ENCODE measurements at places on chromosomes 12 and 14.

DNA sequence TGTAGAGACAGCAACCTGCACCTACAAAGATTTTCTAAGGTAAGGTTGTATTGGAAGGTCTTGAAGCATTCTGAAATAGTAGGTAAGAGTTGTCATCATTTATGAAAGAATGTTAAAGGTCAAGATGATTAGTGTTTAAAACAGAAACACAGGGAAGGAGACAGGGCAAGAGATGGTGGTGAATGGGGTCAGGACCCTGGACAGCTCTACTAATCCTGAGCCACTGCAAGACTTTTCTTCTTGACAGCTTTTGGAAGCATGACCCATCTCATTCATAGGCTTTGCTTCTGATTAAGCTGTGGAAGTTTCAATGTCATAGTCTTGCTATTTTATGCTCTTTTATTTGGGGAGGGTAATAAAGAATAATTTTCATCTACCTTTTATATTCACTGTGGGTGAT is 75.5 kb upstream of the CAND1 start:
- no peak for DNase-seq

DNA sequence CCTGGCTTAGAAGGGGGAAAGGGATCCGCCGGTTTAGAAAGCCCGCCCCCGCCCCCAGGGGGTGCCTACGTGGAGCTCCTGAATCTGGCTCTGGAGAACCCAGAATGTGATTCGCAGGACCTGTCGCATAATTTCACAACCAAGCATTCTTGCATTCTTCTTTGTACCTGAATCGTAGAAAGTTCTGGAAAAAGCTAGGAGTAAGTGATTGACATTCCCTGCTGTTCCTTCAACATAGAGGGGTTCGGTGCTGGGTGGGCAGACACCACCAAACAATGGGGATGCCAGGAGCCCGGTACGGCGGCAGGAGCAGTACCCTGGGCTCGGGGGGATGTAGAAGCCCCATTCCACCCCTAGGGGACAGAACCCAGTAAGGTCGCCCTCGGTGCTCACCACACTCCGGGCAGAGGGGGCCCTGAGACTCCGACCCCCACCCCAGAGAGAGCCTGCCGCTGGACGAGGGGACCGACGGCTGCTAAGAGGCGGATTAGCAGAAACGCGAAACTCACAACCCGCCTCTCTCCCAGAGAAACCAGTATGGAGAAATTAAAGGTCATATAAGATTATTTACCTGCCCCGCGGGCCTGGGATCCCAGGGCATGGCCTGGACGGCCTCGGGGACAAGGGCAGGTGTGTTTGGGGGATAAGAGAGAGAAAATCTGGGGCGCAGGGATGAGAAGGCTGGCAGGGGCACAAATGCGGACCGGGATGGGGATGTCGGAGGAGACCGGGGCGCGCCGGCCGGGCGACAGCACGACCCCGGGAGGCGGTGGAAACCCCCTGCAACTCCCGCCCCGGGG is 520 bp downstream of the CSRP2 start:
- DNase-seq = peak; percentile 70

- no peak for DNase-seq
Observed at GRCh38 chr12:113440947-113441782, 19.0 kb downstream of the SDSL start.

GRCh38 chr12:46108721-46109120 is 118.3 kb upstream of the SCAF11 start:
- DNase-seq = no peak

GRCh38 chr12:82517808-82518207 is 159.5 kb downstream of the METTL25 start:
- no peak for DNase-seq

DNA sequence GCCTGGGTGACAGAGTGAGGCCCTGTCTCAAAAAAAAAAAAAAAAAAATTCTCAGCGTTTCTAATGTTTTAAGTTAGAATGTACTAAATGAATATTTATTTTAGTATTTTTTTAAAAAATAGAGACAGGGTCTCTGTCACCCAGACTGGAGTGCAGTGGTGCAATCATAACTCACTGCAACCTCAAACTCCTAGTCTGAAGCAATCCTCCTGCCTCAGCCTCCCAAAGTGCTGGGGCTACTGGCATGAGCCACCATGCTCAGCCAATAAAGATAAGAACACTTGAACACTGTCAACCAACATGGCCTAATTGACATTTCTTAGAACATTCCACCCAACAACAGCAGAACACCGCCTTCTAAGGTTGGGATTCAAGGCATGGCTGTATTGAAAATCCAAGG is 5.1 kb upstream of the DYNC1H1 start:
- no peak for DNase-seq
